Stimulated activated CD4-positive, alpha-beta T cell treated with anti-CD3 and anti-CD28 coated beads, TNF-alpha, amount 100 ng/mL, for 24 hours (primary cell): ENCODE measurements at places on chromosomes 5 and 9.

DNA sequence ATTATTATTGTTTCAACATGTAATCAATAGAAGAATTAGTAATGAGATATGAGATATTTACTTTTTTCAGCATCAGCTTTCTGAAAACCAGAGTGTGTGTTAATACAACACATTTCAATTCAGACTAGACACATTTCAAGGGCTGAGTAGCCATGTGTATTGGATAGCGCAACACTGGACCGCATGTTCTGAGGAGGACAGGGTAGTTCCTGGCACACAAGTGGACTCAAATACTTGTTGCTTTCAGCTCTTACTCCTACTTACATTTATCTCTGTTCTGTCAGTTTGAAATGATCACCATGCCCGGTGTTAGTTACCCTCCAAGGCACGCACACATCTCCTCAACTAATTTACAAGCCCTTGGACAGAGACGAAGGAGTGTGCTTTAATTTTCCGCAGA is 126.6 kb downstream of the SLC24A2 start:
- no peak for DNase-seq

DNA sequence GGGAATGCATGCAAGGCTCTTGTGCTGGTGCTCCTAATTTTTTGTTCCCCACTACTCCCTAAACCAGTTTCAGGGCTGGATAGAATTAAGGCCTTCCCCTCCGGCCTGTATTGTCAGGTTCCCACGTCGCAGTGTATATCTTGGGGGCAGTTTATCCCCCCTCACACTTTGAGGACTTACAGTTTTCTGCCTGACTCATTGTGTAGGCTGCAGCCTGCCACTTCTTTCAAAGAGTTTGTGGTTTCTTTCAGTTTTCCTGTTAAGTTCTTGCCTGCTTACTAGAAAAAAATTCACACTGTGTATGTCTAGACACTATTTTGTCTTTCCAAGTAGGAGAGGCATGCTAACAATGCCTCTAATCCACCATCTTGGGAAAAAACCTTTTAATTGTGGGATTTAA is 28.4 kb upstream of the BTNL3 start:
- DNase-seq = no peak

- no peak for DNase-seq
Measured at GRCh38 chr5:142056816-142057696, 44.2 kb upstream of the GNPDA1 start.

GRCh38 chr9:5531101-5531882 is 21.0 kb downstream of the PDCD1LG2 start:
- DNase-seq = no peak

DNA sequence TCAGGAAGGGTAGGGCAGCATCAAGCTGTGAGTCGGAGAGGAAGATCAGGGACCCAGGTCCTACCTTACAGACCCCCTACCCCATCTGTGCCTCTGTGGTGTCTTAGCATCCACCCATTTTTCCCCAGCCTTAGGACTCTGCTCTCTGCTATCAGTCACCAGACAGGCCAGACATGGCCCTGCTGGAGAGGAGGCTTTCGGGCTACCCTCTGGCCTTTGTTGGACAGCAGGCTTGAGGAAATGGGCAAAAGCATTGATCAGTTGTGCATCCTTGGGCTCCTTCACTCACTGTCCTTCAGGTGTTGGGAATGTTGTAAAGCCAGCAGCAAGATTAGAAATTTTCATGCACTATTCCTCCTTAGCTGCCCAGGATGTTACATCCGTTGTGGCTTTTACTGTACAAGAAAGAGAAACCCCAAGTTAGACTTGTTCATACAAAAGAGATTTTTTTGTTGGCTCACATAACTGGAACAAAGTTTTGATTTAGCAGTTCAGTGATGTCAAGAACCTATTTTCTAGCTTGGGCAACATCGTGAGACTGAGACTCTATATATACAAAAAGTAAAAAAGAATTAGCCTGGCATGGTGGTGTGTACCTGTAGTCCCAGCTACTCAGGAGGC is 17.4 kb upstream of the TNFAIP8 start:
- DNase-seq = no peak

DNA sequence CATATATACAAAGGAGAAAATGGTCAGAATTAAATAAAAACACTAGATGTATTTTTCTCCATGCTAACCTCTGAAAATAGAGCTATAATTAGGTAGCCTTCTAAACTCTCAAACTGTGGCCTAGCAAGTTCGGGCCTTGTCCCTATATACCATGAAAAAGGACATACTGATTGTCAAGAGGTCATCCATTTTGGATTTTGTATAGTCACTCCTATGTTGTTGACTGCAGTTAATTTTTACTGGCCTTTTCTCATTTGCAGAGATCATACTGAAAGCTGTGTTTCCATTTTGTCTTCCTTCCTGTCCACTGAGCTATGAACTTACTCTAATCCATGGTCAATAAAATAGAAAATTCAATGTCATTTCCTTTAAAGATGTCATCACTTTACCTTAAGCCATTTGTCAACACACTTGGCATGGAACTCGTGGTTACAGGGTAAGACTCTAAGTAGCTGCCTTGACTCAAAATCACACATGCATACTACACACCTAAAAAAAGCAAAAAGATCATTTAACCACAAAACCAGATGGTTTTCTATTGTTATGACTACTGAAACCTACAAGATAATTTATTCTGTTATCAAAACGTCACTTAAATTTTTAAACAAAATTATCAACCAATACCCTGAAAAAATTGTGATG is 58.0 kb downstream of the RNF38 start:
- no peak for DNase-seq

DNA sequence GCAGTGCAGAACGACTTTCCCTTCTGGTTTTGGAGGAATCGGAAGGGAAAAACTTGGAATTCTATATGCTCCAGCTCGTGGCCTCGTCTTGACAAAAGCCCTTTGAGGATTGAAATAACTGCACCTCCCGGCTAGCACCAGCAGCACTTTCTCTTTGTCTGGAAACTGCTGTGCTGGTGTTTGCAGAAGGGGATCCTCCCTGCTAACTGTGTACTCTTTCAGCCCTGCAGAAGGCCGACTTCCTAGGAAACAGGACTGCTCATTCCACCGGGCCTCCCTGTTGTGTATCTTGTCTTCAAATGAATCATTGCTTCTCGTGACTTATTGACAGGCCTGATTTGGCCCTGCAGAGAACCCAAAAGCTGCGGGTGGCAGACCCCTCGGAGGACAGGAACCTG is 23.6 kb downstream of the STC2 start:
- DNase-seq = no peak

DNA sequence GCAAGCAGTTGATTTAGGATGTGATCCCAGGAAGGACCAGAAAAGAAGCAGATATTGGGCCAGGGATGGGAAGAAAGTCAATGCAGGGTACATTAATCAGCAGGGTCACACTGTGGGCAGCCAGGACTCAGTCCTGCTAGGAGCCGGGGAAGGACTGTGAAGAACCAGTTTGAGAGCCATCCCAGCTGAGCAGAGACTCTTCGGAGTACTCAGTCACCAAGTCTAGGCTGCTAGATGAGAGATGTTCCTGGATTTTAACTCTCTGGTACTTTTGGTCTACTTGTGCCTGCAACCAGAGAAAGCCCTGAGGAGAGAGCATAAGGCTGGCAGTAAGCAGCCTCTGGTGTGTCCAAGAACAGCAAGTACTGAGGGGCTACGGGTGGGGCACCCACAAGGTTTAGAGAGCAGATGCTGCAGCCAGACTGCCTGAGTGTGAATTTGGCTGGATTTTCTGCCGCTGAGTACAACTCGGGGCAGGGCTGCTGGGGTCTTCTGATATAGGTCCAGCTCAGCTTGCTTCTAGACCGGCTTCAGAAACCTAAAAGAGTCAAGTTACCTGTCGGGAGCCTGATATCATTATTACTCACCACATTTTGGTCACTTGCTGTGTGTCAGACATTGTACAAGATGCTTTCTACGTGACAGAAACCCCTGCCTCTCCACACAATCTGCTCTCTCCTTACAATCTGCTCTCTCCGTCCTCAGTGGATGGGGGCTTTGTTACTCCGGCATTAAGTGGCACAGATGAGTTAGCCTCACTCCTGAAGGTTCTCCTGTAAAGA is 250.2 kb upstream of the GAS1 start:
- DNase-seq = no peak
